ENCODE measurements at places on chromosomes 5 and 9.

GRCh38 chr5:173055042-173055721 lies 970 bp upstream of the CREBRF start:
- DNase-seq: no peak

DNA sequence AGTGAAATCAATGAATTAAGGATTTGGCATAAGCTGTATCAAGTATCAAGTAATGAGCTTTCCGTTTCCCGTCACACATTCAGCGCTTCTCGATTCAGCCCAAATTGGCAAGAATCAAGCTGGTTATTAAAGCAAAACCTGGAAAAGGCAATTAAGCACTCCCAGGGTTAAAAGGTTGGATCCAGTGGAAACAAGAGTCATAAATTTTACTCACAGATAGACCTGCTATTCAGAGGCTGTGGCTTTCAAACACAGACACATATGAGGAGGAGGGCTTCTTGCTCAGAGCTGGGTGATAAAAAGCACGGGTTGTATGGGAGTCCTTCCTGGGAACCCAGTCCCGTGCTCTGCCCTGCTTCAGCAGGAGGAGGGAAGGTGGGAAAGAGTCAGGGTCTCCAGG lies 112.3 kb upstream of the CXCL14 start:
- no peak for DNase-seq

- DNase-seq: no peak
These were observed 678.5 kb upstream of the NUDT12 start for GRCh38 chr5:104241046-104241445.

- DNase-seq: no peak
These were observed 184.4 kb downstream of the CD180 start for GRCh38 chr5:67012171-67012570.
